NCI-H1694 (cell line): ENCODE measurements at places on chromosomes 1 and 21.

- DNase-seq = no peak
Observed at GRCh38 chr1:65404941-65405340, 15.5 kb upstream of the LEPR start.

DNA sequence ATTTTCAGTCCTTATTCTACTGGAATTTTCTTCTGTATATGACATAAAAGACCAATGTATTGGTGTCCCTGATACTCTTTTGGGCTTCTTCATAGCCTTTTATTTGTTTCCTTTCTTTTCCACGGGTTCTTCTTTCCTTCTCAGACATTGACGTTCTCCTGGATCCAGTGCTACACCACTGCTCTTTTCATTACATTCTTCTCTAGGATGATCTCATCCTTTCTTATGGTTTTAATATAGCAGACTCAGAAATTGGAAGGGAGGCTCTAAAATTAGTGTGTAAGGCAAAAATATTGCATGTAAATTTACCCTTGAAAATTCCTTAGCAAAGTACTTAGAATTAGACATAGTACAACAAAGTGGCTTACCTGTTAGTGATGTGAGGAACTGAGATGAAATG lies 65.3 kb downstream of the SELENOF start:
- no peak for DNase-seq

- no peak for DNase-seq
Observed at GRCh38 chr1:80075351-80075750, 1068.8 kb upstream of the ADGRL4 start.

DNA sequence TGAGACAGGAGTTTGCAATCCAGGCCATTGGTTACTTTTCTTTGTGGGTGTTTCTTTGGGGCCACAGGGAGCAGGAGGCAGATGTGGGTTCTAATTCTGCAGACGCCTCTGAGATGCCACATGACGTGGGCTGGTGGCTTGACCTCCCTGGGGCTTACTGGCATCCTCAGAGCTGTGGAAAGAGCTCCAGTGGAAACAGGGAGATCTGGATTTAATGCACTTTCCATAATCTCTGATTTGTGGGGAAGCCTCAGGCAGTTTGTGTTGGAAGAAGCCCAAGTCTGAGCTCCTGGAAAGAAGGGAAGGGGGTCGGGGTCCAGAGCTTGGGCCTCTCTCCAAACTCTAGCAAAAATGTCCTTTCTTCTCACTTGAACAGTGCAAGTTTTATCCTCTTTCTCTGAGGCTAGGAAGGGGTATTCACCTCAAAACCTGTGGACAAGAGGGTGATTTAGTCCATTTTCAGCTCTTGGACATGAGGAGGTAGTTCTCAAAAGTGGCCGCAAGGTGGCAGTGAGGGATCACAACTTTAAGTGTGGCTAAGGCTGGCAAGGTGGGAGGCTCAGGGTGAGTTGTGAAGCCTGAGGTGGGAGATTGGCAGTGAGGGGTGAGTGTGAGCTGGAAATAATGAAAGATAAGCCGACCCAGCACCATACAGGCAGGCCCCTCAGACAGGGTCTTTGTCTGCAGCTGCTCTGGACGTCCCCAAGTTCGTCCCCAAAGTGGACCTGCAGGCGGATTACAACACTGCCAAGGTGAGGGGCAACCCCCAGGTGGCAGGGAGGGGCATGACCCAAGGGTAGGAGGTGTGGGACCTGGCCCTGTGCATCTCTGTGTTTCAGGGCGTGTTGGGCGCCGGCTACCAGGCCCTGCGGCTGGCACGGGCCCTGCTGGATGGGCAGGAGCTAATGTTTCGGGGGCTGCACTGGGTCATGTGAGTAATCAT lies 9.2 kb downstream of the IKBKE start:
- peak; percentile 77 for DNase-seq

- DNase-seq = peak; percentile 67
Observed at GRCh38 chr1:109201123-109201703, 12.5 kb upstream of the SARS1 start.

DNA sequence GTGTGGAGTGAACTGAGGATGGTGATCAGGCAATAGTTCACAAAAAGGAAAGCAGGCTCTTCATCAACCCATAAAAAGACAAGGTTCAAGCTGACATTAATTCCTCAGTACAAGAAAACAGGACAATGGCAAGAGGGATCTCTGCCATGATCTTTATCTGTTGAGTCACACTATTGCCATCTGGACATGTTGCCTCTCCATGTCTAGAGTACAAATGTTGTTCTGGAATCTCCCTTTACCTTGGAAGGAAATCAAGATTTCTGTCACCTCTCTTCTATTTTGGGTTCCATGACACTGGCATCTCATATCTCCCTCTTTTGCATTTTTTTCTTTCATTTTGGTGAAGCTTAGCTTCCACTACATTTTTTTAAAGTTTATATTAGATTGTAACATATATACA lies 329.1 kb downstream of the USP25 start:
- no peak for DNase-seq

- DNase-seq = no peak
Observed at GRCh38 chr1:39189592-39190041, 14.9 kb upstream of the MACF1 start.

- no peak for DNase-seq
Observed at GRCh38 chr1:25599969-25600610, 16.5 kb upstream of the MAN1C1 start.

GRCh38 chr21:15671188-15671587 lies 58.6 kb upstream of the USP25 start:
- DNase-seq = no peak

- no peak for DNase-seq
Observed at GRCh38 chr1:48329486-48329885, 107.0 kb downstream of the SLC5A9 start.

- DNase-seq = no peak
Observed at GRCh38 chr1:175472464-175472863, 270.9 kb downstream of the TNR start.

GRCh38 chr1:203505526-203506204 lies 11.7 kb downstream of the OPTC start:
- no peak for DNase-seq

GRCh38 chr1:214364386-214364785 lies 83.4 kb downstream of the SMYD2 start:
- DNase-seq = no peak

GRCh38 chr1:89146721-89147120 lies 20.8 kb upstream of the GBP2 start:
- DNase-seq = no peak

- DNase-seq = peak; percentile 41
Observed at GRCh38 chr1:223631473-223631872, 34.0 kb downstream of the CAPN8 start.

DNA sequence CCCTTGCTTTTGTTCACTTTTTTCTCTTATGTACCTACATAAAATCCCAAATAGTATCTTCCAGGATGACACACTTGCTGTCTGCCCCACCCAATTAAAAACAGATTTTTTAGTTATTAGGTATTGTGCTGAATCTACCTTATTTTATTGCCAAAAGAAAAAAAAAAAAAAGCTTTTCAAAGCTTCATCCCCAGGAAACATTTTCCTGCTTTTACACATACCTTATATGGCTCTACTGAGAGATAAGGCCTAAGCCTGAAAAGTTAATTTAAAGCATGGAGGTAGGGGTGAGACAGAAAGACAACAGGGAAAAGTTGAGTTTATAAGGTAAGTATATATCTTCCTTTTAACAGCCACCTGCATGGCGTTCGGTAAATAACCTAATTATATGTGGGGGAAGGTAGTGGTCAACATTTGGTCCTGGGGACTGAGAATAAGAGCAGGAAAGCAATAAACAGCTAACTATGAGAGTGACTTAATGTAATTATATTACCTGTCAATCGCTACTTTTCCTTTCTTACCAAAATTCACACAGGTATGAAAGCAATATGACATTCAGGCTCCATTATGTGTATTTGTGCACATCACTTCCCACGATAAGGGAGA lies 54.6 kb upstream of the BOLA1 start:
- DNase-seq = no peak

- DNase-seq = no peak
Observed at GRCh38 chr1:20405051-20405754, 80.8 kb downstream of the CAMK2N1 start.

- DNase-seq = no peak
Observed at GRCh38 chr1:232629250-232630046, 485 bp downstream of the SIPA1L2 start.

GRCh38 chr1:78297836-78298235 lies 192.9 kb upstream of the PTGFR start:
- no peak for DNase-seq

DNA sequence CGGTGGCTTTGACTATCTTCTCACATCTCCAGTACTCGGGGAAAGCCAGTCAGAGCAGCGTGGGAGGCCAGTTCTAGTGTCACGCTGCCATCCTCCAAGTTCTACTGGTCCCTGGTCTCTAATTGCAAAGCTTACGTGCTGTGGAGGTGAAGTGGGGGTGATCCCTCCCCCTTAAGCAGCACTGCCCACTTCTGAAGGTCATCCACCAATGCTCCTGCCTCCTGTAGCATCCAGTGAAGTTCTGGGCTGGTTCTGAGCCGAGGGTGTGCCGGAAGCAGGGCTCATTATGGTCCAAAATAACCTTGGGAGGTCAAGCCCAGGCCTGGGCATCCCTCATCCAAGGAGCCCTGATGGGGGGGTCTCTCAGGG lies 95.0 kb downstream of the CD58 start:
- DNase-seq = no peak

GRCh38 chr1:151967091-151967490 lies 26.6 kb downstream of the S100A10 start:
- no peak for DNase-seq

DNA sequence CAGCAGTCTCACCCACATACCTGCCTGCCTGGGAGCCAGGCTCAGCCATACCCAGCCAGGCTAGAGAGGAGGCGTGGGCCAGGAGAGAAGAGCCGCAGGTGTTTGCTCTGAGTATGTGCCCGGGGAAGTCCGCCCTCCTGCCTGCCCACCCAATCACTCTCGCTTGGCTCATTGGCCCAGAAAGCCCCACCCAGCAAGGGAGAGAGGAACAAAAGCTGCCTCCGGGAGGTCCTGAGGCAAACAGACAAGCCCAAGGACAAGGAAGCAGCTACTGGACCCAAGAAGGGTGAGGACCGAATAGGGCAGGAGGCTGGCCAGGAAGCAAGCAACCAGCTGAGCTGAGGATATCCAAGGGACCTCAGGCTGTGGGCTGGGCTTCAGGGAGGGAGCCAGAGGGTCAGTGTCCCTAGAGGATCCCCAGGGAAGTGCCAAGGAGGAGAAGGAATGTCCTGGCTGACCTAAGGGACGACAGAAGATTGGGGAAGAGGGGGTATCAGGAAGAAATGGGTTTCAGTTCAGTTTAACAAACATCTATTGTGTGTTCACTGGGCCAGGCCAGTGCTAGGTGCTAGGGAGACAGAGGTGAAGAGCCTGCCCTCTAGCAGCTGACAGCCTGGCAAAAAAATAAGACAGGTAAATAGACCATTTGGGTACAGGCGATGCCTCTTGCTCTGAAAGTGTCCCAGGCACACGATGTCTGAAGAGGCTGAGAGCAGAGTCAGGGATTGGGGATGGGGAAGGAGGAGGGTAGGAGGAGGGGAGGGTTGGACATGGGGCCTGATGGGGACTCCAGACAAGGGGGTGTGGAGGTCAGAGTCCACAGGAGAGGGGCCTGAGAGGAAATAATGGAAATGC lies at the start of gene GJB4:
Gene GJB4 (plus strand): TSS at position 238 of the 855 bp plus-strand sequence. CDS start 1,515 bp downstream, outside the sequence.
- DNase-seq = no peak

GRCh38 chr1:25566730-25567341 lies 23.4 kb downstream of the LDLRAP1 start:
- DNase-seq = no peak

DNA sequence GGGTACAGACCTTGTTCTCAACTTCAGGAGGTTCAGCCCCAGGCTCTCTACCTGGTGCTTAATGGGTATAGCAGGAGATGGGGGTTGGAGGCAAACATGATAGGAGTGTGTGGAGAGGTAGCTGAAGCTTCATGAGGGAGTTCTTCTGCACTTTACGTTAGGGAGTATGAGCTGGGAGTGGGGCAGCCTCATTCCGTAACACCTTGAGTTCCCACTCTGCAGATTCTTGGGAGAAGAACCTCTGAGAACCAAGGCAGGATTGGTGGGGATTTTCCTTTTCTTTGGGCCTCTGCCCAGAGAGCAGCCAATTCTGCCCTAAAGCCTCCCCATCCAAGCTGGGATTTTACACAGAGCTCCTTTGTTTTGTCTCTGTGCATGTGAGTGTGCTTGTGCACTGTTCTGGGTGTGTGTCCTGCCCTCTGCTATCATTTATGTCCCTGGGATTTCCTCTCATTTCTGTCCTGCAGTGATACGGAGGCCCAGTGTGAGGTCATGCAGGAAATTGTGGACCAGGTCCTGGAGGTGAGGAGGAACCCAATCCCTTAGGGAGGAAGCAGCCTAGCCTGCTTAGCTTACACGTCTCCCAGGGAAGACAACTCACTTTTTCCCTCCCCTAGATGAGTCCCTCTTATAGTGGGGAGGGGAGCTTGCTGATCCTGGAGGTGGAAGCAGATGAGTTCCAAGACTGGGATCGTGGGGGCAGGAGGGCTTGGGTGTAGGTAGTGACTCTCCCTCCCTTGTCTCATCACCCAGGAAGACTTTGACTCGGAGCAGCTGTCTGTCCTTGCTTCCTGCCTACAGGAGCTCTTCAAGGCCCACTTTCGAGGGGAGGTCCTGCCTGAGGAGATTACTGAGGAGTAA lies 11.6 kb upstream of the SLC27A3 start:
- no peak for DNase-seq

DNA sequence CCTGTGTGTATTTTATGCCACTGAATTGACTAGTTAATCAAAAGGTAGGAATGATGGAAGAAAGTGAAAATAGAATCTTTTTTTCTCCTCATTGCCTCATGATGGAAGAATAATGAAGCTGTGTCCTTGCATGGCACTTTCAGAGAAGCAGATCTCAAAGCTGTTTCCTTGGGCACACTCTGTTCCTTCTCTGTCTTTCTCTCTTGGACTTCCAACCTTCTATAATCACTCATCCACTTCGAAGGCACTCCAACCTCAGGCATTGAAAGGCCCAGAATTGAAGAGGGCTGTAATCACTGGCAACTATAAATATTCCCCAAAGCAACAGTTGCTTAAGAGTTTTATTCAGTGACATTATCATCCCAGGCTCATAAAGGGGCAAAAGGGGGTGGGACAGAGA lies 31.1 kb upstream of the DNASE2B start:
- DNase-seq = no peak

GRCh38 chr1:22915816-22916470 lies 56.7 kb downstream of the LACTBL1 start:
- no peak for DNase-seq

GRCh38 chr1:68558321-68559026 lies 61.6 kb upstream of the DEPDC1 start:
- DNase-seq = no peak

- DNase-seq = peak; percentile 61
Observed at GRCh38 chr1:63915121-63915520, 141.3 kb downstream of the ROR1 start.

GRCh38 chr1:53539711-53540603 lies 80.8 kb downstream of the DMRTB1 start:
- DNase-seq = no peak

DNA sequence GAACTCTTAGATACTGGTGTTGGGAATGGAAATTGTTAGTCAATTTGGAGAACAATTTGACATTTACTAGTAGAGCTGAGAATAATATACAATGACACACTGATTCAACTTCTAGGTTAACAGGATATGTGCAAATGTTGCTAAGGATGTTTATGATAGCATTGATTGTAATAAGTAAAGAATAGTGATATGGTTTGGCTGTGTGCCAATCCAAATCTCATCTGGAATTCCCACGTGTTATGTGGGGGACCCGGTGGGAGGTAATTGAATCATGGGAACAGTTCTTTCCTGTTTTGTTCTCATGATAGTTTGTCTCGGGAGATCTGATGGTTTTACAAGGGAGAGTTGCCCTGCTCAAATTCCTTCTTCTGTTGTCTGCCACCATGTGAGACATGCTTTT lies 302.4 kb upstream of the TMPRSS15 start:
- DNase-seq = no peak

- no peak for DNase-seq
Observed at GRCh38 chr1:208312706-208313105, 68.5 kb upstream of the PLXNA2 start.
